ENCODE measurements at places on chromosomes 5 and 9. TPM values are rescaled to one million over a fixed set of nuclear protein-coding genes. Genes with fewer than 3 reads are reported as not detected.
A peak's percentile ranks its signal among the peaks of the same experiment; 100 is the strongest.

DNA sequence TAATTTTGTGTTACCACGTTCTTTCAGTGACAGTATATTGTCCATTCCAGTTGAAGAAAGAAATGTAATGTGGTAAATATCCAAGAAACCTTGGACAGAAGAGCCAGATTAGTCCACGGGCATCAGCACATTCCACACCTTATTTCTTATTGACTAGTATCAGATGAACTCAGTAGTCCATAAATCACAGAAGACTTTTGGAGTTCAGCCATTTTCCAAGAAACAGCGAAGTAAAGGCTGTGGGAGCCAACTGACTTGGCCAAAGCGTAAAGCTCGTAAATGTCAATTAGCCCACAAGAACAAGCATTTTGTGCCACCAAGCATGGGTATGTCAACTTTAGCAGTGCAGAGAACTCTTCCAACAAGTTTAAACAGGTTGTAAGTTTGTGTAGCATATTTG lies 60.2 kb upstream of the STARD4 start:
- no peaks in the 10 kb centered on the region for H3K36me3 ChIP-seq
- no peak overlapping the region for H3K27ac ChIP-seq
- no peaks in the 10 kb centered on the region for H3K27me3 ChIP-seq
- no peaks in the 10 kb centered on the region for H3K4me1 ChIP-seq
- H3K4me3 ChIP-seq: no peak overlapping the region

DNA sequence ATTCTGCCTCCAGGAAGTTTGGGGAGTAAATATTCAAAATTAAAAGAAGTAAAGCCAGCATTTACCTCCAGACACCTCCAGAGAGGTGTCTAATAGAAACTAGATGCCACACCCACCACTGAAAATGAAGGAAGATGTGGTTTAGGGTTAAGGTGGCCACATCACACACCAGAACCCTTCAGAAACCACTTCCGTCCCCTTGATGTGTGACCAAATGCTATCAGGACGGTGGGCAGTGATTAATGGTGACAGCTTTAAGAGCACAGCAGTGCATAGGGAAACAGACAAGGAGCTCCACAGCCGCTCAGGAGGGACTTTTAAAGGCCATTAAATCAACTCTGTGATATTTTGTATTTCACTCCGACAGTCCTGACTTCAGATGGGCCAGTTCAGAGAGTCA lies 295.2 kb downstream of the BRINP1 start:
- DNase-seq: no peak

DNA sequence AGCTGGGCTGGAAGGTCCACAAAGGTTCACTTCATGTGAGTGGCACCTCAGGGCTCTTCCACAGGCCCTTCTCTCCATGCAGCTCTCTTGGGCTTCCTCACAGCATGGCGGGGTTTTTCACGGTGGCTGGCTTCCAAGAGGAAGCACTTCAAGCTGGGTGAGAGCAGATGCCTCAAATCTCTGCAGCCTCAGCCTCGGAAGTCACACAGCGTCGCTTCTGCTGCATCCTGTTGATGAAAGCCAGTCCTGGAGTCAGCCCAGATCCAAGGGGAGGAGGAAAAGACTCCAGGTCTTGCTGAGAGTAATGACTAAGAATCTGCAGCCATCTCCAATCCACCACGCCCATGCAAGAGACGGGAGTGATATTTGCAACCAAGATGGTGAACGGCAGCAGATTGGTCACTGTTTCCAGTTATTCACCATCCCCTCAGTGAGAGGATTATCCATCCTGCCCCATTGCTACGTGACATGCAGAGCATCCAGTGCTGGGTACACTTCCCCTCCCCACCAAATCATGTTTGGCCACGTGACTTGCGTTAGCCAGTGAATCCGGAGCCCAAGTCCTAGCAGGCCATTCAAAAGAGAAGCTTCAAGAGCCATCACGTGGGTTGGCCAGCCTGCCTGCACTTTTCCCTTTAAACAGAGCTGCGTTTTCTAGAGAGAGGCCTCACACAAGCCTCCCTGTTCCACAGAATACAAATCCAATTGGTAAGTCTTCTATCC lies 173.9 kb downstream of the C9orf50 start:
- H3K36me3 ChIP-seq: no peaks in the 10 kb centered on the region
- H3K27me3 ChIP-seq: peaks cover 2% of the 10 kb centered on the region
- H3K27ac ChIP-seq: no peak overlapping the region
- H3K4me3 ChIP-seq: no peak overlapping the region
- H3K4me1 ChIP-seq: no peaks in the 10 kb centered on the region
- DNase-seq: no peak

DNA sequence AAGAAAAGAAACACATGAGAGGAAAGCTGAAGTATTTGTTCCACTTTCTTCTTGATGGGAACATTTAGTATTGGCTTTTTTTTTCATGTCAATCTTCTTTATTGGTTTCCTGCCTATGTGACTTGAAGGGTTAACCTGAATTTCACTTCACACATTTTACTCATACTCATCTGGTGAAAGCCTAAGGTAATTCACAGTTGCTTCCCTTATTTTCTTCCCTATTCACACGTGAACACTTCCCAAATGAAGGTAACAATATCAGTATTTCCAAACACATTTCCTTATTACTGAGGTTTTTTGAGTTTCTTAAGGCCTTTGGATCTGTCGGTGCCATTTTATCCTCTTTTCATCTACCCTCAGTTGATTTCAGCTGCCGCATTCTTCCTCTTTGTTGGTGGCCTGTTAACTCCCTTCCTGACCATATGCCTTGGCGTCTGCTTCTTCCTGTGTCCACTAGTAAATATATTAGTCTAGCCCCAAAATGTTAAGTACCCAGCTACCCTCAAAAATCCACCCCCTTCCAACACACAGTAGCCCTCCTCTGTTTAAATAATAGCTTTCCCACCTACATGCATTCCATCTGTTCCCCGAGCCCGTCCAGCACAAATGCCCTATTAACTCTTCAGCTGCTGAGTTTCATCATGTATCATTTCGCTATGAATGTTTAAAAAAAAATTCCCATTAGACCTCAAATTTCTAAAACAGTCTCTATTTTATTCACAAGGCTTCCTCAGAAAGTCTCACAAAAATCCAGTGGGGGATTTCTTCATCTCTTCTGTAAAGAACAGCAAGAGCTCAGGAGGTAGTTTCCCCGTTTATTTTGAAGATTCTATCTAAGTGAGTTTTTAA lies 97.3 kb downstream of the USP20 start:
- H3K36me3 ChIP-seq: no peaks in the 10 kb centered on the region
- DNase-seq: peak; percentile 27
- no peak overlapping the region for H3K27ac ChIP-seq
- H3K4me1 ChIP-seq: peaks cover 3% of the 10 kb centered on the region

GRCh38 chr9:130977811-130978221 lies 31.2 kb upstream of the LAMC3 start:
- no peak overlapping the region for H3K27ac ChIP-seq
- H3K27me3 ChIP-seq: peaks cover 15% of the 10 kb centered on the region
- H3K4me1 ChIP-seq: no peaks in the 10 kb centered on the region
- DNase-seq: no peak
- H3K4me3 ChIP-seq: no peak overlapping the region

DNA sequence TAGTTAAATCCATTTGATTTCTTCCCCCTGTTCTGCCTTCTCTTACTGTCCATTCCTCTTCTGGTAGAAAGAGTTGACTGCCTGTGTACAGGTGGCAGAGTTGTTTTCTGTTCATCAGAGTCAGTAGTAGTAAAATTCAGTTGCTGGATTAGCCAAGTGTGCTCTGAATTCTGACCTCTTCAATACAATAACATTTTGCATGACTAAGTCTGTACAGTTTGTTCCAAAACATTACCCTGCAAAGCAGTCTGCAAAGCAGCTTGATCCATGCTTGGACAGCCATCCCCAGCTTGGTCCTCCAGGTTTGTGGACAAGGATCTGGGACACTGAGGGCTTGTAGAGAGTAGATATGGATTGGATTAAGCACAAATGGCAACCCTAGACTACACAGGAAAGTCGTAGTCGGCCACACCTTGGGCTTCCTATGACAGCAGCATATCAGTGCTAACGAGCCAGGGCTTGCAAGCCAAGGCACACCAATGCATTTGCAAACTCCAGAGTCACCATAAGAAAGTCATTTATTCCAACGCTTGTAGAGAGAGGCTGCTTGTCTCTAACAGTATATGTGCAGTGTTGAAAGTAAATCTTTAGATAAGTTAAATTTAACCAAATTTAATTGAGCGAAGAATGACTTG lies 25.2 kb downstream of the IL12B start:
- H3K4me3 ChIP-seq: no peak overlapping the region
- peak; percentile 49 for DNase-seq
- H3K27me3 ChIP-seq: peaks cover 22% of the 10 kb centered on the region

DNA sequence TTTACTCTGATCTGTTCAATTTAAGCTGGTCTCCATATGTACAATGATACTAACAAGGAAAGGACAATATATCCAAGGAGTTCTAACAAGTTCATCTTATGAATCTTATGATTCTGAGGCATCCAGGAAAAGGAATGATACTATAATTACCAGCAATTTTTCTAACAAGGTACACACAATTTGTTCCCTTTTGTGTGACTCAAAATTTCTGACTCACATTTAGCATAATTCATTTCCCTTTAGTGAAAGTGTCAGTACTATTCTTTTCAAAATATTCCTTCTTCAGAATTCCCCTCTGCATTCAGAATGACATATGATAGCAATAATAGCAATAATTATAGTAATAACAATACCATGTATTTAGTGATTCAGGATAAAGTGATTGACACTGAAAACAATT lies 594.8 kb downstream of the DMRTA1 start:
- no peak for DNase-seq
- H3K36me3 ChIP-seq: no peaks in the 10 kb centered on the region
- H3K4me1 ChIP-seq: no peaks in the 10 kb centered on the region
- H3K27ac ChIP-seq: no peak overlapping the region
- H3K27me3 ChIP-seq: no peaks in the 10 kb centered on the region

- no peak overlapping the region for H3K4me3 ChIP-seq
- H3K4me1 ChIP-seq: no peaks in the 10 kb centered on the region
- DNase-seq: no peak
- H3K27ac ChIP-seq: no peak overlapping the region
- H3K27me3 ChIP-seq: no peaks in the 10 kb centered on the region
- H3K36me3 ChIP-seq: no peaks in the 10 kb centered on the region
Observed at GRCh38 chr5:78855026-78855425, 130.1 kb downstream of the ARSB start.

- H3K4me3 ChIP-seq: no peak overlapping the region
- H3K27ac ChIP-seq: no peak overlapping the region
- DNase-seq: peak; percentile 95
- H3K27me3 ChIP-seq: no peaks in the 10 kb centered on the region
- H3K36me3 ChIP-seq: no peaks in the 10 kb centered on the region
- no peaks in the 10 kb centered on the region for H3K4me1 ChIP-seq
Observed at GRCh38 chr5:156367597-156367996, 40.6 kb downstream of the SGCD start.

GRCh38 chr9:84397822-84398221 lies 57.3 kb upstream of the SLC28A3 start:
- DNase-seq: peak; percentile 43
- H3K4me1 ChIP-seq: no peaks in the 10 kb centered on the region
- no peaks in the 10 kb centered on the region for H3K27me3 ChIP-seq
- no peak overlapping the region for H3K4me3 ChIP-seq
- H3K27ac ChIP-seq: no peak overlapping the region

- no peak overlapping the region for H3K27ac ChIP-seq
- H3K27me3 ChIP-seq: no peaks in the 10 kb centered on the region
- H3K4me3 ChIP-seq: no peak overlapping the region
Observed at GRCh38 chr5:175847503-175847902, 23.9 kb upstream of the CPLX2 start.

DNA sequence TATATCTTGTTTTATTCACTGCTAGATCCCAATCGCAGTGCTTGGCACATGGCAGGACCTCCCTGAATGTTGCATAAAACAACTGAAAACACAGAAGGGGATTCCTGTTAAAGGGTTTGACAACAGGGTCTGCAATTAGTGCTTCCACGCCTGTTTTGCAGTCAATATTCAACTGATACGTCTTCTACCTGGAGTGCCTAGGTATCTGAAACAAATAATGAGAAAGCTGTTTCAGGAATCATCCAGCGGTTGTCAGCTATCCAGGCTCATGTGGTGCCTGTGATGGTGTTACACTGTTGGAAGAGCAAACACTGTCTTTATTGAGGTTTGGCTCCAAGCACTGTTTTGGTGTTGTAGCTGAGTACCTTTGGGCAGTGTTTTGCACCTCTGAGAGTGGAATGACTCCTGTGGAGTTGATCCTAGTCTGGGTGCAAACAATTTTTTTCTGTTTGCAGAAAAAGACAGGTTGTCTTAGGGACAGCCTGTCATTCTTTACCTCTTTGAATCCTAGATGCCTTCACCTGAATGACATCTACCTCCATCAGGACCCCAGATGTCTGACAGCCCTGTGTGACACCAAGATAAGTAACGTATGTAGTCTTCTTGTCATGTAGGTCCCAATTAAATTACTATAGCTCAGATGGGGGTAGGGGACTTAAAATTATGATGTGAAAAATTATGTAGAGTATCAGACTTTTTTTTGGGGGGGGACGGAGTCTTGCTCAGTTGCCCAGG lies 14.8 kb upstream of the MATR3 start:
- H3K27me3 ChIP-seq: no peaks in the 10 kb centered on the region
- no peak for DNase-seq
- H3K4me3 ChIP-seq: no peak overlapping the region
- no peak overlapping the region for H3K27ac ChIP-seq

GRCh38 chr5:67515762-67516161 lies 319.2 kb upstream of the CD180 start:
- no peaks in the 10 kb centered on the region for H3K4me1 ChIP-seq
- H3K4me3 ChIP-seq: no peak overlapping the region
- H3K27ac ChIP-seq: no peak overlapping the region
- H3K36me3 ChIP-seq: no peaks in the 10 kb centered on the region

DNA sequence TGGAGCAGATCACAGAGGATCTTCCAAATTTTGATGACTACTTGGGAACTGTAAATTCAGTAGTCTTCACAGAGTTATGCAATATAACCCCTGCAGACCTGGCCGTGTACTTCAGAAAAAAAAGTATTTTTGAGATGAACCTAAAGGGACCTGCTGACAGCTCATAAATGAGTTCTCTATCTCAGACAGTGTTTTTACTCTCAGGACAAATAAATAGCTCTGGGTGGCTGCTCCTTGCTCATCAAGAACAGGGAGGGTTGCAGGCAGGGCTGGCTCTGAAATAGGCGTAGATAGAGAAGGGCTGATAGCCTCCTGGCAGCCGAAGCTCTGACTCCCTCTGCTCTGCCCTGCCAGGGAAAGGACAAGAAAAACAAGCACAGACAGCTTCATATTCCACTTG lies 64.8 kb downstream of the PLAC8L1 start:
- no peaks in the 10 kb centered on the region for H3K27me3 ChIP-seq
- H3K4me1 ChIP-seq: no peaks in the 10 kb centered on the region
- no peak overlapping the region for H3K4me3 ChIP-seq
- no peak for DNase-seq
- H3K36me3 ChIP-seq: no peaks in the 10 kb centered on the region

Gene PCDHB11
- total RNA-seq: 0.77 TPM

Gene OLFML2A
- 33.7 TPM for total RNA-seq

Gene NUTM2F
- not detected for total RNA-seq

Gene PDE6A
- total RNA-seq: under 0.01 TPM

Gene TRPM3
- 0.50 TPM for total RNA-seq

Gene ECM2
- 6.8 TPM for total RNA-seq

Gene SPATA31E1
- not detected for total RNA-seq

Measured in fibroblast of lung (primary cell).